ENCODE measurements at places on chromosomes 3 and 15.

DNA sequence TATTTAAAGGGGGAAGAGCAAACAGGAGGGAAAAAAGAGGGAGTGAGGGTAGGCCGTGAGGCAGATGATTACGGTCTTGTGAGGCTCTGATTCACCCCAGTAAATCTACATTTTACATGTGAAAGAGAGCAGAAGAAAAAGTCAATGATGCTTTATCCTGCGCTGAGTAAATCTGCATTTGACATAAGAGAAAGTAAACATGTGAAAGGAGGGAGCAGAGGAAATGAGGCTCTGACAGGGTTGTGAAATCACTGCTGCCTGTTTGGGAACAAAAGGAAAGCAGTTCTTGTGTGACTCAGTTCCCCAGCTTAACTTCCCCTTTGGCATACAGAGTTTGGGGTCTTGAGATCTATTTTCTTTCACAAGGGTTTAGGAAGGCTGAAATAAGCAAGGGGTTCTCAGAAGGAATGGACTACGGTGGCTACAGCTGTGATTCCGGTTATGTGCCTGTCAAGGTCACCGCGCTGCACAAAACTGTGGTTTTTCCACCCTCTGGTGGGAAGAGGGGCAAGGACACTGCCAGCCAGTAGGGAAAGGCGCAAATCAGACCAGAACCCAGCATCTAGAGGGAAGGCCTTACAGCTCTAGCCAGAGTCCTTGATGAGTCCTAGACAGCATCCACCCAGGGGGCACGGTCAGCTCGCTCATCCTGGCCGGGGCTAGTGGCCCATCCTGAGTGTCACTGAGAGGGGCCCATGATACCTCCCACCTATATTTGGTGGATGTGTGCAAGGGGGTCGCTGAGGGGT lies 18.9 kb upstream of the HCN4 start:
- DNase-seq = no peak

DNA sequence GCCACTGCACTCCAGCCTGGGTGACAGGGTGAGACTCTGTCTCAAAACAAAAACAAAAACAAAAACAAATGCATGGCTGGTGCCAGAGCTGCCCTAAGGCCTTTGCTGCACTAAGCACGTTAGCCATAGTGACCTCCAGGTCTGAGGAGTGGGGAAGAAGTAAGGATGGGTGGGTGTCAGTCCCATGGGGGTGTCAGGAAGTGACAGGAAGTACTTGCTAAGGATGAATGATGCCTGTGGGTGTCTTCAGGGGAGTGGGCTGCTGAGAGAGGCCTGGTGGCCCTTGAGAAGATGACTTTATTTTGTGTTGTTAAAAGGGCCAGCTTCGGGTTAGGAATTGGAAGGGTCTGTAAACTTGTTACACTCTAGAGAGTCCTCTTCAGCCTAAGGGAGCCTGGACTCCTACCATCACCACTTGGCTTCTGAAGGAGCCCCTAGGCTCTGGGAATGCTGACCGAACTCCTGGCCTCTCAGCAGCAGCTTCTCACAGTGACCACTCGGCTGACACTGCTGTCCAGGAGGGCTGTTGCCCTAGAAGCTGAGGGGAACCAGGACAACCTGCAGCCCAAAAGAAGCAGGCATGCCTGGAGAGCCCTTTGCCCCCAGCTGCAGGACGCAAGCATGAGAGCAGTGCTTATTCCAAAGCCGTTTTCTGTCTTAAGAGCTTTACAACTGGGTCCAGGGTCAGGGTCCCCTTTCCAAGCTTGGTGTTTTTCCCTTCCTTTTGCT lies 116.4 kb downstream of the MYLK start:
- no peak for DNase-seq

DNA sequence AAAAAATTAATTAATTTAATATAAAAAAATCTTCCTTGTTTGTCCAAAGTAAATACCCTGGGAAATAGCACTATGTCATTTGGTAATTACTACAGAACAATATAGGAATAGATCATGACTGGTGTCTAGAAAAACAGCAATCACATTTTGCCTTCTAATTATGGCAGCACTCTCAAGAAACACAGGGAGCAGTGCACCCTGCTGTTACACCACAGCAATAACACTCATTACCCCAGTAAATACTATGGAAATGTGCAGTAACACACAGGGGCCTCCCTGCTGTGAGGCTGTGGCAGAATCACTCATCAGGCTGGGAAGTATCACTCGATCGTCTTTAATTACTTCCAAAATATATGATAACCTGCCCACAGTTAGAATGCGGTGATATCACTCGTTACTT lies 646.0 kb downstream of the TUSC7 start:
- no peak for DNase-seq

DNA sequence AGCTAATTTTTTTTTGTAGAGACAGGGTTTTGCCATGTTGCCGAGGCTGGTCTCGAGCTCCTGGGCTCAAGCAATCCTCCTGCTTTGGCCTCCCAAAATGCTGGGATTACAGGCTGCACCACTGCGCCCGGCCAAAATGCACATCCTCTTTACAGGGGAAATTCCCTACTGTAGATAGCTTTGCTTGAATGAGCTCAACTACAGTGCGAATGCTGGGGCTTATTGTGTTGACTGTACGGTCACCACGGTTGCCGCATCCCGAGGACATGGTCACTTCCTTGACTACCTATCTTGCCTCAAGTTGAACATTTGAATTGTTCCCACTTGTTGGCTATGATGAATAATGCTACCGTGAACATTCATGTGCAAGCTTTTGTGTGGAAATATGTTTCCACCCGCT lies 5.3 kb upstream of the MTFMT start:
- DNase-seq = no peak

- no peak for DNase-seq
Measured at GRCh38 chr15:69718436-69718835, 265.8 kb downstream of the RPLP1 start.

GRCh38 chr15:47932951-47933641 lies 187.7 kb upstream of the SLC24A5 start:
- no peak for DNase-seq

- DNase-seq = no peak
Measured at GRCh38 chr3:73805435-73805834, 180.7 kb upstream of the PDZRN3 start.

GRCh38 chr3:114974387-114974786 lies 172.7 kb downstream of the ZBTB20 start:
- DNase-seq = no peak

GRCh38 chr15:25095179-25095578 lies 140.4 kb downstream of the SNRPN start:
- no peak for DNase-seq

DNA sequence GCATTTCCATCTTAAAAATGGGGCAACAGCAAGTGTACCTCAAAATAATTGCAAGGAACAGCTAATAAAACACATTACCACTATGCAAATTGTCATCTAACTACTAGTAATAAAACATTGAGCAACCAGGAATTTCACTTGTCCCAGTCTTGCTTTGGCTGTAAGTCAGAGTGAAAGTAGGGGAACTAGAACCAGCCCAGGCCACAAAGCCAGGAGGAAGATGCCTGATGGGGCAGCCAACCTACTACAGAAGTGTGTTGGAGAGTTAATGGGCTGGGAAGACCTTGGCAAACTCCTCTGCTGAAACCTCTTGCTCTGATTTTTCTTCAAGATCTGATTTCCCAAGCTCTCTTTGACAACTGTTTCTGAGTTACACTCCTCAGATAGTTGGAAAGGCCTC lies 40.2 kb upstream of the LPP start:
- DNase-seq = no peak

DNA sequence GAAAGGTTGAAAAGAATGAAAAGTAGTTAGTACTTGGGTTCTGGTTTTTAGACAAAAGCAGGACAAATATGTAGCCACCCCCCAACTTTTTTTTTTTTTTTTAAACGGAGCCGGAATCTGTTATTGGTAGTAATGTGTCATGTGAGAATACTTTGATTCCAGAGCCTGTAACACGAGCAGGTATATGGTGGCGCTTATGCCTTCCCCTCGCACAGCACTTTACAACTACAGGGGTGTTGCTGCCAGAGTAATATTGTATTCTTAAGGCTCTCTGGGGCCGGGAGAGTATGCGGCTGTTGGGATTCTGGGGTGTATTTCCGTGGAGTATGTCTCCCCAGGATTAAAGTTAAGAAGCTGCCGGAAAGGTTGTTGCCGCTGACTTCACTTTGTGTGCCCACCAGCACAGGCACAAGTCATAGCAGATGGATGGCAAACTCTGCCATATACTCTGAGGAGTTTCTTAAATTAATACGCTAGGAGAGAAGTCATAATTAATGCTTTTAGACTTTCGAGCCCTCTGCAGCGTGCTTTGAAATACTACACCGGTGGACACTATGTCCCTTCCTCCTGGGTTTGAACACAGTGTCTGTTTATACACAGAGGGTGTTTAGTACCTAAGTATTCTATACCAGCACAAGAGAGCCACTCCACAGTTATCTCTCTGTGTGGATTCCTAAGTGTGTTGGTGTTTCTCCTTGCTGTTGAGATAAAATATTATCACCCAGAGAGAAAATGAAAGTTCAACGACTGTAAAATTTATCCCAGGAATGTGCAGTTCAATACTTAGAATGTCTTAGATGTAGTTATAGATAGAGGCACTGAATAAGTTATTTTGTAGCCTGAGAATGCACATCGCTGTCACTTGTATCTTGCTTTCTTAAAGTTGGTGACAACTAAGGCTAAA lies 1.4 kb downstream of the MBNL1 start:
- DNase-seq = no peak

DNA sequence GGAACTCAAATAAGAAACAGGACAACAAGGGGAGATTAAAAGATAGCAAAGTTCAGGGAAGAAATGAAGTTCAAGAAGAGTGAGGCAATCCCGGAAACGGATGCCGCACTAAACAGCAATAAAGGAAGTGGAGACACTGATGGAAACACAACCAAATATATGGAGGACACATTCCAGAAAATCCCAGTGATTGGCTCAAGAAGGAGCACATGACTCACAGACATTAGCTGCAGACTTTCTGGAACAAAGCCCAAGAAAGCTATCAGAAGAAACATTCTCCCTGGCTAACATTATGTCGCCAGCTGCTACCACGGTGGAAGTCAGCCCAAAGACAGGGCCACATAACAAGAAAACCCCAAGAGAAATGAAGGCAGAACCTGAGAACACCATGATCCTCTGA lies 18.1 kb upstream of the VGLL4 start:
- no peak for DNase-seq

GRCh38 chr3:50587373-50587772 lies 18.1 kb downstream of the HEMK1 start:
- no peak for DNase-seq

All from activated T-helper 1 cell treated with Interleukin-2 at 50 U/mL for 16 hours (primary cell).